Posterior vena cava (tissue), 2 donors: ENCODE measurements at places on chromosomes 2 and 18. TPM values are rescaled to one million over a fixed set of nuclear protein-coding genes. Genes with fewer than 3 reads are reported as not detected.

- no peak for DNase-seq
Observed at GRCh38 chr2:189199797-189200196, 20.2 kb upstream of the COL5A2 start.

GRCh38 chr2:147331790-147332419 lies 512.9 kb upstream of the ACVR2A start:
- DNase-seq, result no peak

DNA sequence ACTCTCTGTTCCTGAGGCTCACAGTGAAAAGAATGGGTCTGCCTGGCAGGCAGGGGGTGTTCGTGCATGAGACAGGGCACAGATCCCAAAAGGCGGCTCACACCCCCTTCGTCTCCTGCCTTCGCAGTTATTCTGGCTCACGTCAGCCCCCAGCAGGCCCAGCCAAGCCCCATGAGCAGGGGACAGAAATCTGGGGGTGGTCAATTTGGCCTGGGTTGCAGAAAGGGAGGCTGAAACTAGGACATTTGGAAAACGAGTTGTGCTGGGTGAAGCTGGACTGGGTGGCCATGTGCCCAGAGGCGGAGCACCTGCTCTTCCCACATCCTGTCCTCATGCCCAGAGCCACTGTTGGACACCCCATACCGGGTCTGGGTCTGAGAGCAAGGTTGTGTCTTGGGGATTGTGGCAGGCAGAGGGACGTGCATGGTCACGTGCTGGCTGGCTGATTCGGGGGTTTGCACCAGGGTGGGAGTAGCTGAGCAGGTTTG lies 99.0 kb upstream of the MCFD2 start:
- no peak for DNase-seq

DNA sequence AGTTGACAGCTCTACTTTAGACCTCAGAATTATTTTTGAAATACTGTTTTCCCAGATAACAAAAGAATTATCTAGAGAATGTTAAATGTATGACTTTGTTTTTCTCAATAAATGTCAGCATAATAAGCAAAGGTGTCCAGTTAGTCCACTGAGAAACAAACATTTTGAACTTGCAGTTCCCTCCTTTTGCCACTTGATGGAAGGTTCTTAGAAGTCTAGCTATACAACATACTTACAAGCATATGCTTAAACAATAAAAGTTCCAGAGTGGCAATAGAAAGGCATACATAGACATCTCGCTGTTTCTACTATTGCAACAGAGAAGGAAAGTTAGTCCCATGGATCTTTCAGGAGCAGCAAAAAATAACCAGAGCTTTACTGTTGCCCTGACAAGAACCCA lies 11.8 kb downstream of the NDUFA10 start:
- no peak for DNase-seq

DNA sequence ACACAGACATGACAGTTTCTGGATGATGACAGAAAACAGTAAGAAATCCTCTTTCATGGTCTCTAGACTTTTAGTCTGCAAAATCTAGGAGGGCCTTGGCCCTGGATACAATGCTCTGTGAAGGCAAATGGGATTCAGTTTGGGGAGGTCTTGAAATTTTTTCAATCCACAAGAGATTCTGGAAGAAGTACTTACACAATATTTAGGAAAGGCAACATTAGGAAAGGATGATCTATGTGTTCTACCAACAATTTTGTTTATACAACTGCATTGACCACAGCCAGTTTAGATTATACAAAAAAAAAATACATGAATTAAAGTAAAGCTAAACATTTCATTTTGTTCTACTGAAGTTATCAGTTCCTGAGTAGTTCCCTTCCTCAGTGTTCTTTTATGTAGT lies 208.0 kb downstream of the SRBD1 start:
- DNase-seq, result no peak

DNA sequence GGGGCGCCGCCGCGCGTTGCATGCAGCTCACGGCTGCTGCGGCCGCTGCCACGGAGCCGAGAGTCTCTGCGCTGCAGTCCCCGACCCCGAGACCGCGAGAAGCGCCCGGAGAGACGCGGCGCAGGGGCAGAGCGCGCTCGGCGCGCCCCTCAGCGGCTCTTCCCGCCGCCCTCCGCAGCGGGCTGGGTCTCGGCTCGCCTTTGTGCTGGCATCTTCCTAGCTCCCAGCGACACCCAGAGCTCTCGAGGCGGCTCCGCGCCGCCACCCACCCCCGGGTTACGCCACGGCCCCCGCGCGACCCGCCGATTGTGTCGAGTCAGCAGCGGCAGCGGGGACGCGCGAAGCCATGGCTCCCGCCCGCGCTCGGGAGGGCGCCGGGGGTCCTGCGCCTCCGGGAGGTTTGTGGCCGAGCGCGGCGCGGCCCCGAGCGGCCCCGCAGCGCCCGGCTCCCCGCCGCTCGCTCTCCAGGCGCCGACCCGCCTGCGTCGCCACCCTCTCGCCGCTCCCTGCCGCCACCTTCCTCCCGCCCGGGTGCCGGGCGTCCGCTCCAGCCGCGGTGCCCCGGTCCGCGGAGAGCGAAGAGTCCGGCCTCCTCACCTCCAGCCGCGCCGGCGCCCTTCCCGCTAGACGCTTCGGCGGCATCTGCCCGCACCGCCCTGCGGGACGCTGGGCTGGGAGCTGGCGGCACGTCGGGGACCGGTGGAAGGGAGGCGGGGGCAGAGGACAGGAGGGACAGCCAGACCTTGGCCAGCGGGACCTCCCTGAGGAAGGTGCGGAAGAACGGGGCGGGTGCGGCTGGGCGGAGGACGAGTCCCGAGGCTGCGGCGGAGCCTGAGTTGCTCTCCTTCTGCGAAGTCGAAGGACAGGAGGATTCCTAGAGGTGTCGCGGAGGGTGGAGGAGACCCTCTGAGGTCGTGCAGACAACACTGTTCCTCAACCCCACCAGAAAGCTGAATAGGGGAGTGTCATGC lies 46.3 kb upstream of the CCDC150 start:
- no peak for DNase-seq

DNA sequence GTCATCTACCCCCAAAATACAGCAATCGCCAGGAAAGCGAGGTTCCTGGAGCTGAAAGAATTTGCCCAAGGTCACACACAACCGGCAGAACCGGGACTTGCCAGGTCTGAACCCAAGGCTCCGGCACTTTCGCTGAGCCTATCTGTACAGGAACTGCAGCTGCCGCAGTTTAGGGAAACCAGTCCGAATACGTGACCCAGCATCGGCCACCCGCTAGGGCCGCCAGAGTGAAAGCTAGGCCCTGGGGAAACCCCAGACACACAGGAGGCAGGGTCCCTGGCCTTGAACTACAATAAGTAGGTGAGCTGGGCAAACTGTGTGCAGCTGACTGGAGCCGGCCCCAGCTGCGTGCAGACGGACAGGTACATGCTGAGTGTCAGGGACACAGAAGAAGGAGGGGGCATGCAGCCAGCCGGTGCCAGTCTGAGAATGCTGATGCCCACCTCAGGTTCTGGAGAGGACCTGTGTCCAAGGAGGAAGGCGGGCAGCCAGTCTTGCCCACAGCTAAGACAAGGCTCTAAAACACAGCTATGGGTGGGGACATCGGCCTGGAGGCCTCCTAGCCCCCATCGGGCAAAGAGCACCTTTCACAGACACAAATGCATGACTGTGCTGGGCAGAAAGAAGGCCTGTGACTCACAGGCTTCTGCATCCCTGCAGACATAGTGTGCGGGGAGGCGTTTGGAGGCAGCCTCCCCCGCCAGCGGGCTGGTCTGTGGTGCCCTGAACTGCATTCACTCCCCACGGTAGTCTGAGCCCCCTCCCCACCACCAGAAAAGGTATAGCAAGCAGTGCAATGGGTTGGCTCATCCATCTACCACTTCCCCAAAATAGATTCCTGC lies 107.4 kb upstream of the ID2 start:
- no peak for DNase-seq

GRCh38 chr2:176160986-176161824 lies 4.1 kb downstream of the HOXD3 start:
- no peak for DNase-seq

- DNase-seq, result no peak
Observed at GRCh38 chr18:61803393-61803792, 89.4 kb downstream of the RNF152 start.

SCYGR7 gene
- not detected for total RNA-seq

CARF gene
- total RNA-seq, result 12.4 TPM

CKAP2L gene
- total RNA-seq, result 0.65 TPM

PID1 gene
- total RNA-seq, result 33.8 TPM

DPP4 gene
- 5.1 TPM for total RNA-seq

DNA sequence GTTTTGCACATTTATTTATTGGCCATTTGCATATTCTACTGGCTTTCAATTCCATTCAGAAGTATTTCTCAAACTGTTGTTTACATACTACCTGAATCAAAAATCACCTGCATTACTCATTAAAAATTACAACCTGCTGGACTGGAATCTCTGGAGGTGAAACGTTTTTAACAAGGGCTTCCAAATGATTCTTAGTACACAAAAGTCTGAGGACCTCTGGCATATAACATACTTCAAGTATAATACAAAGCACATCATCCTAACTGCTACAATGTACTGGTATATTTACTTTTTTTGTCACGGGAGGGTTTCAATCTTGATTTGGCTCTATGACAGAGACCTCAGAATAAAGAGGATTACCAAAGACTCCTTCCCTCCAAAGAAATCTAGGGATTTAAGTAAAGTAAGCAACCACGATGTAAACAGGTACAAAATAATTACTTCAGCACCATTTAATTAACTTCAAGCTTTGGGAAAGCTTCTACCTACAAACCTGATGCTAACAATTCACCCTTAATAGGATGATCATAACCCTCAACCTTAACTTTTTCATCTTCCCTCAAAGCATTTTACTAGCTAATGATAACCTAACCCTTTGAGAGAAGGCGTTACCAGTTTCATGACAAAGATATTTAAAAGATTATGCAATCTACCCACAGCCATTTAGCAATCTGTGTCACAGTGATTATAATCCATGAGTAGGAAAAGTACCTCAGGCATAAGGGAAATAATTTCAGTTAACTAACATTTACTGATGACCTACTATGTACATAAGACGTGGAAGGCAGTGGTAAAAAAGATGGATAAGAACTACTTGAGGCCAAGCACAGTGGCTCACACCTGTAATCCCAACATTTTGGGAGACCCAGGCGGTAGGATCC lies 24.7 kb downstream of the ATAD2B start:
- DNase-seq, result no peak

DNA sequence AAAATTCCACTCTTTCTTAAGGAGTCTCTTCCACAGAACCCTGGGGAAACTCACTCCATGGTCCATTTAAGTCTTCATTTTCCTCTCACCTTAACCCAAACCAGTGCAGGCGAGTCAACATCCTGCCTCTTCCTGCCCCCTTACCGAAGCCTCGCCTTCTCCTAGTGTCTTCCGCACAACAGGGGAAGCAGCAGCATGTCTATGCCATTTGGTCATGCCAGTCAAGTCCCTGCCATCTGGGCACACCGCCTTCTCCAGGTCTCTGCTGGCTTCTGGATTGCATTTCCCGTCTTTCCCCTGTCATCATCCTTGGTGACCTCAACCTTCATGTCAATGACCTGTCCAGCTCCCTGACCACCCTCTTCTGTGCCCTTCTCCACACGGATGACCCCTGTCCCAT lies 77.3 kb upstream of the FZD7 start:
- no peak for DNase-seq

SCTR gene
- not detected for total RNA-seq

- no peak for DNase-seq
Observed at GRCh38 chr2:174882416-174882815, 118.1 kb upstream of the CHRNA1 start.

CRYGD gene
- total RNA-seq, result not detected

DSEL gene
- total RNA-seq, result 11.6 TPM
